Renal cortical epithelial cell (primary cell): ENCODE measurements at places on chromosomes 6 and 20. TPM values are rescaled to one million over a fixed set of nuclear protein-coding genes. Genes with fewer than 3 reads are reported as not detected.

Gene PKHD1
- 14.1 and 67.1 TPM in 2 replicates for total RNA-seq

Gene SMLR1
- total RNA-seq, result not detected in 2 replicates

Gene PTGIS
- total RNA-seq, result 0.52 and 7.1 TPM in 2 replicates

Gene MOG
- not detected in 2 replicates for total RNA-seq

Gene GRM1
- total RNA-seq, result 0.10 TPM in 1 of 2 replicates, not detected in the other

Gene DYNLRB1
- 30.6 and 60.1 TPM in 2 replicates for total RNA-seq

Gene SLC17A2
- 0.30 TPM in 1 of 2 replicates, not detected in the other for total RNA-seq

Gene NTSR1
- total RNA-seq, result not detected in 2 replicates

Gene C6orf15
- 1.4 TPM in 1 of 2 replicates, not detected in the other for total RNA-seq

Gene FOXC1
- 9.9 and 17.9 TPM in 2 replicates for total RNA-seq

Gene TPD52L2
- 154 and 158 TPM in 2 replicates for total RNA-seq

Gene AIF1
- not detected in 2 replicates for total RNA-seq
